ENCODE measurements at places on chromosomes 2 and 18. TPM values are rescaled to one million over a fixed set of nuclear protein-coding genes. Genes with fewer than 3 reads are reported as not detected.

TMEM163 gene
- 0.21 TPM for total RNA-seq

ONECUT2 gene
- total RNA-seq: not detected

DNER gene
- total RNA-seq: not detected

AGXT gene
- total RNA-seq: not detected

FER1L5 gene
- not detected for total RNA-seq

CIAO1 gene
- total RNA-seq: 62.1 TPM

ADAM23 gene
- 5.6 TPM for total RNA-seq

FHOD3 gene
- total RNA-seq: not detected

LCT gene
- not detected for total RNA-seq

ANAPC1 gene
- 51.8 TPM for total RNA-seq

DNA sequence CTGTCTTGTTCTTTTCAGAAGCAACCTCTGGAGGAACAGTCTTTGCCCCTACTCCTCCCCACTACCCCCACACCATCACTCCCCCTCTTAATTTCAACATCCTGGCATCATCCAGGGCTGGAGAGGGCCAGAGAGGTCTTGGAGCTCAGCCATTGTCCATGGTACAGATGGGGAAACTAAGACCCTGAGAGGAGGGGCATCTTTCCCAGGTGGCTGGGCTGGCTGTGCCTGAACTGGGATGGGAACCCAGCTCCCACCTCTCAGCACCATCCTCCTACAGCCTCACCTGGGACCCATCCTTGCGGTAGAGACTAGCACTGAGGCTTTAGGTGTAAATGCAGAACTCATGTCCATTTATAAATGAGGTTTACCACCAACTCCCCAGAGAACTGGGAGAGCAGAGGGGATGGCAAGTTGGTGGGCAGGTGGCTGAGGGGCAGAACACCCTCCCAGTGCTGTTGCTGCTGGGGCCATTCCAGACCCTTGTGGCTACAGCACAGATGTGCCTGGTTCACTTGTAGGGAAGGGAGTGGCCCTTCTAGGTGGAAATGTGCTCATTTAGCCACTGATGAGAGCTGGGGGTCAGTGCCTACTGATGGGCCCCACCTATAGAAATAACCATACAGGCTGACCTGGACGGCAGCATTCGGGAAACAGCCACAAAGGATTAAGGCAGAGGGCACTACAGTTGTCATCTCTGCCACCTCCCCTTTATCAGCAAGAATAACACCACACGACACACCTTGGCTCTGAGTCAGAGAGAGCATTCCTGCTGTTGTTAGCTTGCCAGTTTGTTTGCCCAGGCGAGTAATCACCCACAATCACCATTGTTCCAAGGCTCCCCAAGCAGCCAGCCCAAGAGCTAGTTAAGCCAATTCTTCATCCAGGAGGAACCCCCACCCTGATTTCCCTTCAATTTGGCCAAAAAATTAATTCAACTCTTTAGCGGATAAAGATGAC lies 2.1 kb downstream of the MLPH start:
- DNase-seq: no peak

- no peak for DNase-seq
These were observed 9.7 kb upstream of the COPS8 start for GRCh38 chr2:237075749-237076599.

- peak; percentile 51 for DNase-seq
These were observed 108.2 kb upstream of the CXCR4 start for GRCh38 chr2:136225950-136226835.

- no peak for DNase-seq
These were observed 377.4 kb upstream of the CRIM1 start for GRCh38 chr2:35978218-35978617.

GRCh38 chr2:25697559-25698341 lies 24.4 kb upstream of the DTNB start:
- DNase-seq: no peak

- DNase-seq: no peak
These were observed 248.9 kb upstream of the RBBP8 start for GRCh38 chr18:22684268-22684667.

- no peak for DNase-seq
These were observed 113.1 kb downstream of the SMAD7 start for GRCh38 chr18:48837676-48838075.

- no peak for DNase-seq
These were observed 247.0 kb downstream of the KCNH7 start for GRCh38 chr2:162591403-162592083.

DNA sequence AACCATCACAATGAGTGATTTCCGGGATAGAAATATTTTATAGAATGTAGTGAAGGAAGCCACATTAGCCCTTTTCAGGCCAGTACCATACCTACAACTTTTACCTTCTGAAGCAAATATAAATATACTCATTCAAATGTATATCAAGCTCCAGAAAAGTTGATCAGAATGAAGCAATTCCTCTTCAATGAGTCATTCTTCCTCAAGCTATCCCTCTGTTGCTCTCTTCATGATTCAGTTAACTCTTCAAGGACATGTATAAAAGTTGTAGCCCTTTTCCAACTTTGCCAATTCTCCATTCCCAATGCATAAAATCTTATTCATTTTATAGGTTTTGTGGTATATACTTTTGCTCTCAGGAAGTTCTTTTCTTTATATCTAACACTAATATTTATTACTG lies 242.1 kb upstream of the RGPD4 start:
- DNase-seq: no peak

GRCh38 chr2:239152916-239153305 lies 247.9 kb downstream of the HDAC4 start:
- DNase-seq: no peak

- no peak for DNase-seq
These were observed 5.9 kb upstream of the SCYGR2 start for GRCh38 chr2:227592694-227593387.

DNA sequence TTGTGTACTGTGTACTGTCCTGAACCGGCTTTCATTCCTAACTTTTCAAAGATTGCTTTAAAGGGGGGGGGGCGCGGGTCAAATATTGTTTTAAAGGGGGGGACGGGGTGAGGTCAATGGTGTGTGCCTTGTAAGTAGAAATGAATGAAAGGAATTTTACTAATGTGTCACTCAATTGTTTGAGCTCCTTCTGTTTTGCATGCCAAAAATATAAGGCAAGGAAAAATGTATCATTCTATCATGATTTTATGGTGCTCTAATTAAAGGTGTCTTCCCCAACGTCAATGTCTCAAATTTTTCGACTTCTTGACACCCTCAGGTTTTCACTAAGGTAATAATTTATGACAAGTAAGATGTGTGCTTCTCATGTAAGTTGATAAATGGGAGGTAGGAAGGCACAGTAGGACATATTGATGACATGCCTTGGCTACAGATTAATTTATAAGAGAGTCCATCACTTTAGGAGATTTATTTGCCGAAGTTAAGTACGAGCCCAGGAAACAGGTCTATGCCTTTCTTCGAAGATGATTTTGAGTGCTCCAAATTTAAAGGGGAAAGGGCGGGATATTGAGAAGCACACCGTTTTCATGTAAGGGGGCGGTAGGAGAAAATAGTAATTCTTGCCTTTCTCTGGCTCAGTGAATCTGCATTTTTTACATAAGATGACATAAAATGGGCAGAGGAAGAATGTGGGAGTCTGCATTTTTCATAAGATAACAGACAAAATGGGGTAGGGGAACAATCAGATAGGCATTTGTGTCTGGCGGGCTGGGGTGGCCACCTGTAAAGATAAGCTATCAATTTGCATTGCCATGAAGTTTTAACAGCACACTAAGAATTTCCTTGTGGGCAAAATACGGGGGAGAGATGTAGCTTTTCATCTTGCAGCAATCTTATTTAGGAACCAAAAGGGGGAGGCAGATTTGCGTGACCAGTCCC lies 1.2 kb upstream of the TRAPPC8 start:
- no peak for DNase-seq

- DNase-seq: no peak
These were observed 593 bp upstream of the SDC1 start for GRCh38 chr2:20225294-20226151.

GRCh38 chr2:201220102-201220570 lies 37.2 kb downstream of the CASP10 start:
- no peak for DNase-seq

GRCh38 chr2:131058920-131059319 lies 34.3 kb downstream of the FAM168B start:
- no peak for DNase-seq

DNA sequence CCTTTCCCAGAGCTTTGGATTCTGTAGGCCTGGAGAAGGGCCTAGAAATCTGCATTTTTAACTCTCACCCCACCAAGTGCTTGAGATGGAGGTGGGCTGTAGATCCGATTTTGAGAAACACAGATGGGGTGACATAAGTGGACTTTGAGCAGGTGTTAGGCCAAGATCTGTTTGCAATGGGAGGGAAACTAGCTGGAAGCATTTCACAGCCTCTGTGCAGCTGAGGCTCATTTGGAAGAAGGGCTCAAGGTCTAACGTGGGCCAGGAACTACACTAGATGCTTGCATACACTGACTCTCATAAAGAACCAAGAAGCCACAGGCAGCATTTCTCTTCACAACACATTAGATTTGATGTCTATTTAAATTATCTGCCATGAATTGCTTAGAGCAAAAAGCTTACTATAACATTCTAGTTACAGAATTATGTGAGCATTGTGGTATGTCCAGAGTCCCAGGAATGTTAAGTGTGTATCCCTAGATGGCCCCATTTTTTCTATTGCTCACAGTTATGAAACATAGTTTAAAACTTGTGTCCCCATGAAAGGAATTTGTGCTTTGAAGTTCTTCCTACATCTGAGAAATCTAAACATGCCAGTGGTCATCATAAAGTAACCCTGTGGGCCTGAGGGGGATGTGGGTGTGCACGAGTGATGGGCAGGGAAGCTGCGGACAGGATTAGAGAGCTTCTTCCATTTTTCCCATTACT lies 77.2 kb downstream of the CD28 start:
- no peak for DNase-seq

DNA sequence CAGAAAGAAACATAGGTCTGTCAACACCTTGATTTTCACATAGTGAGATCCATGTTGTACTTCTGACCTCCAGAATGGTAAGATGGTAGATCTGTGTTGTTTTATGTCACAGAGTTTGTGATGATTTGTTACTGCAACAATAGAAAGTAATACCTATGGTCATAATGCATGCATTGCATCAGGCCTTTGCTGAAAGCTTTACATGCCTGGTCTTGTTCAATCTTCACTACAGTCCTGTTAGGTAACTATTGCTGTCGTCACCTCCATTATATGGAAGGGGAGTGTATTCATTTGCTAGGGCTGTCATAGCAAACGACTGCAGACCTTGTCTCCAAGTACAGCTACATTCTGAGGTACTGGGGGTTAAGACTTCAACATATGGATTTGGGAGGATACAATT lies 243.5 kb downstream of the ANAPC1 start:
- DNase-seq: no peak

DNA sequence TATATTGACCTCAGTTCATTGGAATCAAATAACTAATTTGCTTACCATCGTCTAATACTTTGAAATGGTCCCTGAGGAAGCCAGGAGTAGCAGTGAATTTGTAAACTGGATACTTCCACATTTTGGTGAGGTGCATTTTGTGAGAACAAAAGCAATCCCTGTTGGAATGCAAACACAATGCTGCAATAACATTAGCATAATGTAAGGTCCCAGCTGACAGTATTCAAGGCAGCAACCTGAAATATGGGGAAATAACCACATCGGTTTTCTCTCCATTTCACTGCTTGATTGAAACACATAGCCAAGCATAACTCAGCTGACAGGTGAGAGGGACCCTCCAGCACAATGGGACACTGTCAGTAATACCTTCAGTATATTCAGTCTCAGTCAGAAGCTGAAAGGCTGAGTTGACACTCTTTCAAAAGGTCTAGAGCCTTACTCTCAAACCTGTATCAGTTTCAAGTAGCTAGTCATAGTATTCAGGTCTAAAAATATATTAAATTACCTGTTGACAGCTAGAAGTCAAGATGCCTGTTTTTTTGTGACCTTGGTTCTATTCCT lies 1311.9 kb upstream of the NRXN1 start:
- no peak for DNase-seq

DNA sequence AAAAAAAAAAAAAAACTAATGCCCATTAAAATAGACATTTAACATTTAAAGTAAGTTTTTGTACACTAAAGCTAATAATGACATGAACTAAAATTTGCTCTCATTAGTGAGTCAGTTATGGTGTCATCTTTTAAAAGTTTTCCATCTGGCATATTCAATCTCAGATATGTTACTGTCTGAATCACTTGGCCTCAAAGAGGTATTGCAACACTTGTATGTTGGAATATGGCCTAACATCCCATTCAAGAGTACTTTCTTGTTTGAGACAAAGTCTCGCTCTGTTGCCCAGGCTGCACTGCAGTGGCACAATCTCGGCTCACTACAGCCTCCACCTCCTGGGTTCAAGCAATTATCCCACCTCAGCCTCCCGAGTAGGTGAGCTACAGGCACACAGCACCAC lies 169.7 kb downstream of the TMEM163 start:
- no peak for DNase-seq

DNA sequence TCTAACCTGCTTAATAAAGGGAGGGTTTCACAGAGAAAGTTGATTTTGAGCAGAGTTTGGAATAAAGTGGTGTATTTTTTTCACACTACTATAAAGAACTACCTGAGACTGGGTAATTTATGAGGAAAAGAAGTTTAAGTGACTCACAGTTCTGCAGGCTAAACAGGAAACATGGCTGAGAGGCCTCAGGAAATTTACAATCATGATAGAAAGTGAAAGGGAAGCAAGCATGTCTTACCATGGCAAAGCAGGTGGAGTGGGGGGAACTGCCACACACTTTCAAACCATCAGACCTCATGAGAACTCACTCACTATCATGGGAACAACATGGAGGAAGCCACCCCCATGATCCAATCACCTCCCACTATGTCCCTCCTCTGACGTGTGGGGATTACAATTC lies 546.7 kb downstream of the EPHA4 start:
- DNase-seq: no peak

DNA sequence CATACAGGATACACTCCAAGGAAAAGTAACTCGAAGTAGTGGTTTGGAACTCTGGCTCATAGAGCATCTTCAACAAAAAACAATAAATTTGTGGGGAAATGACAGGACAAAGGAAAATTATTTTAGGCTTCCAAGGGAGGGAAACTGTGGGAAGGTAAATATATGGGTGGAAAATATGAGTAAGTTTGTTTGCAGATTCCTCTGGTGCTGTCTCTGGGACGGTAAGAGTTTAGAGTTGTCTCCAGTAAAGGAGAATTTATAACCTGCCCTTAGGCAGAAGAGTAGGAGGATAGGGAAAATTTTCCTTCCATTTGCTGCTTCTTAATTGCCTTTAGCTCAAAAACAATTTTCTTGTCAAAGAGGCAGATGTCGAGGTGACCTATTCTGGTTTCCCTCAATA lies 19.3 kb downstream of the HNMT start:
- DNase-seq: no peak

- no peak for DNase-seq
These were observed 63.9 kb downstream of the GYPC start for GRCh38 chr2:126719833-126720351.

DNA sequence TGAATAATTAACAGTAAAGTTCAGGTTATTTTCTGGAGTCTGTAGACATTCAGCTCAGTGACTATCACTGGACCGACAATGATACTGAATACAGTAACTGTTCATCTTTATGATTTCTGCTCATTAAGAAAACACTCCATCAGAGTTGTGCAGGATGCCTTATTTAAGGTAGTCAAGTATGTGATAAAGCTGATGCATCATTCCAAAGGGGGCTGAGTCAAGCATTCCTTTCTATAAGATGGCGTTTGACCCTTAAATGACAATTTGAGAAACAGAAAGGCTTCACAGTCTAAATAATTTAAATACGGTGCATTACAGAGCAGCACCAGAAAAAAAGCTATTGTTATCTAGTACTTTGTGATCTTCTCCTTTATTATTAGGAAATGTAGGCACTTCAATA lies 131.1 kb downstream of the CDH2 start:
- DNase-seq: no peak

- DNase-seq: no peak
These were observed 325.0 kb upstream of the UBE2E3 start for GRCh38 chr2:180655393-180655792.

- no peak for DNase-seq
These were observed 48.3 kb upstream of the CAVIN2 start for GRCh38 chr2:191895195-191895594.
